Head of caudate nucleus (tissue), 42 donors: ENCODE measurements at places on chromosomes 2 and 18.

DNA sequence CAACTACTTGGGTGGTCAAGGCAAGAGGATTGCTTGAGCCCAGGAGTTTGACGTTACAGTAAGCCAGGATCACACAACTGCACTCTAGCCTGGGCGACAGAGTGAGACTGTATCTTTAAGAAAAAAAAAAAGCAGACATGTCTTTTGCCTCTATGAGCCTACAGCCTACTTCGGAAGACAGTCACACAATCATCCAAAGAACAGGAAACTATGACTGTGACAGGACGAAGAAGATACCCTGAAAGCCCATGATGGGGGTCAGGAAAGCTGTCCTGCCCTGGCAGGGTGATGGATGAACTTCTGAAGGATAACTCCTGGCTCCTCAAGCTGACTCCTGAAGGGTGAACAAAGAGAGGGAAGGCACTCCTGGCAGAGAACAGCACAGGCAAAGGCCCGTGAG lies 251.7 kb upstream of the SIX2 start:
- DNase-seq: no peak

- DNase-seq: no peak
Measured at GRCh38 chr2:232319803-232320442, 58.6 kb upstream of the ALPP start.

DNA sequence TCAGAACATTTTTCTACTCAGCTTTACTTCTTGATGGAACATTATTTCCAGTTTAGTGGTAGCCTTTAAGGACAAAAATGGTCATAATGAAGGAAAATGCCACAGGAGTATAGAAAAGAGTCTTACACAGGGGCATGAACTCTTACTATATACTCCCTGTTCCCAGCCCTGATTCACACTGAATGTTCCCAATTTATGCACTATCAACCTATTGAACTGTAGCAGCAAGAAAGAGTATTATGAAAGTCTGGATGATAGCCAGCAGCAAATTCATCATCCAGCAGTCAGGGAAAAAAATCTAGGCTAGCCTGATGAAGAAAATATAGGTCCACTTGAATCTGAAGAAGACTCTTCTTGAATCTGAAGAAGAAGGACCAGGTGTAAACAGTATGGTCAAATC lies 1170.3 kb upstream of the CHAC2 start:
- no peak for DNase-seq

- DNase-seq: peak; percentile 55
Measured at GRCh38 chr2:42132966-42133641, 36.0 kb upstream of the EML4 start.

DNA sequence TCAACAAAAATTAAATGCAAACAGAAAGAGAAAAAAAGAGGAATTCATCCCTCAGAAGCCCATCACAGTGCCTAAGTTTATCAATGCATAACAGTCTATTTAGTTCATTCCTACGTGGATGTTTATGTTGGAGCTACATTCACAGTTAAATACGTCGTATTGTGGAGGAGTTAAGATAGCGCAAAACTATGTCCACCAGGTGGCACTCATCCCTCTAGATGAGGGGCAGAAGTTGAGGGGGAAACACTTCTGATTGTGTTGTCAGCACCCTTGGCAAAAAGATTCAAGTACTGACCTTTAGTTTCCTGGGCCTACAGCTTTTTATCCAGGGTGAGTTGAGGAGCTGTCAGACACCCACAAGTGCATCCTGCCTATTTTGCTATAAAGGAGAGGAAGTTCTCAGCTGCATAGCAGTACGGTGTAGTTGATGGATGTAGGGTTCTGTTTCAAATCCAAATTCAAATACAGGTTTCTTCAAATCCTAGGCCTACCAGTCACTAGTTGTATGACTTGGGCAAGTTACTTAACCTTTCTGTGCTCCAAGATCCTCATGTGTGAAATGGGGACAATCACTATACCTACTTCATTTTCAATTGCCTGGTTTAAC lies 26.8 kb upstream of the MYO1B start:
- DNase-seq: no peak

DNA sequence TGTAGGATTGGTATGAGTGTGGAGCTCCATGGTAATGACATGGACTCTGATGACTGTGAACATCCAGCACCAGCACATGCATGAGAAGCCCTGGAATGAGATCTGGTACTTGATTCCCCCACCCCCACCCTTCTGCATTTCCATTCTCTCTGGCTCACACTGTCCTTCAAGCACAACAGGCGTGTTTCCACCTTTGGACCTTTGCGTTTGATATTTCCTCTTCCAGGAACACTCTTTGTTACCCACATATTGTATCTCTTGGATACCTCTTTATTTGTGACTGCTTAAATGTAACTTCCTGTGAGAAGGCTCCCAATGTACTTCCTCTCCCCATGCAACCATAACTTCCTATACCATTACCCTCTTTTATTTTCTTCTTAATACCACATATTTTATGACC lies 263.8 kb downstream of the HNMT start:
- no peak for DNase-seq

- DNase-seq: no peak
Measured at GRCh38 chr2:59232394-59233165, 991.5 kb upstream of the FANCL start.

- no peak for DNase-seq
Measured at GRCh38 chr2:59660262-59660661, 893.2 kb downstream of the BCL11A start.

DNA sequence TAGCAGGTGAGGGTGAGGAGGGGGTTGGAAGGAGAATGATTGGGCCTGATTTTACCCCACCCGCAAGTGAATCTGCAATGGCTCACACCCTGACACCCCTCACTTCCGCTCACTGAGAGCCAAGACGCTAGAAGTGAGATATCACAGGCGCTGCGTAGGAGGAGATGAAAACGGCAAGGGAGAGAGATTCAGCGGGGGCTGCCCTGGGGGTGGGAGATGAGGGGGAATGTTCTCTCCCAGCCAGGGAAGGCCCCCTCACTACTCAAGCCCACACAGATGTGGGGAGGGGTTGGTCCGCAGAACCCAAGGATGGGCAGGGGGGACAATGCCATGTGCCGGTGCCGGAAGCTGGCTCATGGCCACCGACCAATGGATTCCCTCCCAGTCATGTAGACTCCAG lies 32.9 kb downstream of the LOXHD1 start:
- DNase-seq: peak; percentile 40

DNA sequence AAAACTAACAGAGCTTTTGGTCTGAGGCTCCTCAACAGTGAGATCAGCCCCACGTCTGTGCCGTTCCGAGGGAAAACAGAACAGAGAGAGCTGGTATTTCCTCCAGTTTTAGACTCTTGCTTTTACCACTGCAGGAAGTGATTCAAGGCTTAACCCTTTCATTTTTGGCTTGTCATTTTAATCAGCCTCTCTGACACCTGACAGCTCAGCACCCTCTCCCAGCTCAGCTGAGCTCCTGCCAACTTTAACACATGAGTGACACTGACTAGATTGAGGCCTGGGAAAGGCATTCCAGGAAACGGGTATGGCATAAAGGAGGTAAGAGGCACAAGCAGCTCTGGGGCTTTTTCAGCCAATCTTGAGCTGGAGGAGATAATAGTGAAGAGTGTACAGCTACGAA lies 239.4 kb upstream of the SKOR2 start:
- DNase-seq: no peak

DNA sequence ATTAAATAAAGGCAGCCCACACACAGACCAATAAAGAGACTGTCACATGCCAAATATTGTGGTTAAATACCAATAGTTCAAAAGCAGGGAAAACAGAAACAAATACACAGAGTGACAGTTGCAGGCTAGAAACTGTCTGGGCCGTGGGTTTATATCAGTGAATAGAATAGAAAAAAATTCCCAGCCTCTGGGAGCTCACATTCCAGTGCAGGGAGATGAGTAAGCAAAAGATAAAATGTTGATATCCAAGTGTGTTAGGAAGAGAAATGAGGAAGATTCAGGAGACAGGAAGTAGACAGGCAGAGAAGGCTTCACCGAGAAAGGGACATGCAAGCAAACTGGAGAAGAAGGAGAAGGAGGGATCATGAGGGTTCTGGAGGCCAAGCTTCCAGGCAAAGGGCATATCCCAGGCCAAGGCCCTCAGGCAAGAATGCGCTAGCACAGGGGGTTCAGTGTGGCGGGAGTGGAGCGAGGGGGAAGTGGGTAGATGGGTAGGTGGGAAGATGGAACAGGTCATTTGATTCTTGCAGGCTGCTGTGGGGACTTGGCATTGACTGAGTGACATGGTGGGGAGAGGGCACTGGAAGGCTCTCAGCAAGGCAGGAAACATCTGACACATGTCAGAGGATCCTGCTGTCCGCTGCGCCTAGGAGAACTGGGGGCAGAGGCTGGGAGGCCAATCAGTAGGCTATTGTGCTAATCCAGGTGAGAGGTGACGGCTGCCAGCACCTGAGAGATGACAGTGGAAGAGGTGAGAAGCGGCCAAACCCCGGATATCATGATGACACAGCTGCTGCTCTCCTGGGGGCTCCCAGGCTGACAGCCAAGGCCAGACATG lies 89.2 kb downstream of the ZBTB7C start:
- no peak for DNase-seq

GRCh38 chr2:33498291-33498956 lies 22.0 kb downstream of the RASGRP3 start:
- no peak for DNase-seq
